ENCODE measurements at places on chromosomes 2 and 18.

DNA sequence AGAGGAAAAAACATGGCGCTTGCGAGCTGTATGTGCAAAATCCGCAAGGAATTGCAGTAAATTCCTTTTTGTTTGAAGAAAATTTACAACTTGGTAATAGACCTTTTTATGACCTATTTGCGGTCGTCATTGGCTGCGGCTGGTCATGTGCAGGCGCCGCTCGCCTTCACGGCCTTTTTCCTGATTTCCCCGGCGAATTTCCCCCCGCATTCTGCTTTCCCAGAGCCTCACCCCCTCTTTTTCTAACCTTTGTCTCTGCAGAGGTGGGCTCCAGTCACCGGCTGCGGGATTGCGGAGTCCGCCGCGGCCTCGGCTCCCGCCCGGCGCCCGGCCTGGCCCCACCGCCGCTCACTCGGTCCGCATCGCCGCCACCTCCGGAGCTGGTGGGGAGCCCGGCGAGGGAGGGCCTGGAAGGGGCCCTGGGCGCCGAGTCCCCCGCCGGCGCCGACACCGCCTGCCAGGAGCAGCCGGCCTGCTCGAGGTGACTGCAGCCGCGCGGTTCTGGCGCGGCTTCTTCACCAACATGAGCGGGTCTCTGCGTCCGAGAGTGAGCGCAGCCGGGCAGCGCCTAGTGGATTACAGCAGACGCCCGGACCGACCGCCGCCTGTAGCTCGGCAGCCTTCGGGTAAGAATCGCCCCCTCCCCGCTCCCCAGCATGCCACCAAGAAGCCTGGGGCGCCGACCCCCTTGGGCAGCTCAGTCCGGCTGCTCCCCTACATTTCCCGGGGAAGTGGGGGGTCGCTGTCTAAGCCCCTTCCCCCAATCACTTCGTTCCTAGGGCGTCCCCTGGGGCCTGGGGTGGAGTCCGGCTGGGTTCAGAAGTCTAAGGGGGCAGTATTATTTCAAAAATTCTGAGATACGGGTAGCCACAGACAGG, 7.1 kb downstream of the HOXD8 start:
- no peak for DNase-seq

GRCh38 chr2:223273995-223274394, 222.0 kb downstream of the KCNE4 start:
- DNase-seq: no peak

GRCh38 chr2:179536185-179536584, 271.6 kb upstream of the SESTD1 start:
- no peak for DNase-seq

DNA sequence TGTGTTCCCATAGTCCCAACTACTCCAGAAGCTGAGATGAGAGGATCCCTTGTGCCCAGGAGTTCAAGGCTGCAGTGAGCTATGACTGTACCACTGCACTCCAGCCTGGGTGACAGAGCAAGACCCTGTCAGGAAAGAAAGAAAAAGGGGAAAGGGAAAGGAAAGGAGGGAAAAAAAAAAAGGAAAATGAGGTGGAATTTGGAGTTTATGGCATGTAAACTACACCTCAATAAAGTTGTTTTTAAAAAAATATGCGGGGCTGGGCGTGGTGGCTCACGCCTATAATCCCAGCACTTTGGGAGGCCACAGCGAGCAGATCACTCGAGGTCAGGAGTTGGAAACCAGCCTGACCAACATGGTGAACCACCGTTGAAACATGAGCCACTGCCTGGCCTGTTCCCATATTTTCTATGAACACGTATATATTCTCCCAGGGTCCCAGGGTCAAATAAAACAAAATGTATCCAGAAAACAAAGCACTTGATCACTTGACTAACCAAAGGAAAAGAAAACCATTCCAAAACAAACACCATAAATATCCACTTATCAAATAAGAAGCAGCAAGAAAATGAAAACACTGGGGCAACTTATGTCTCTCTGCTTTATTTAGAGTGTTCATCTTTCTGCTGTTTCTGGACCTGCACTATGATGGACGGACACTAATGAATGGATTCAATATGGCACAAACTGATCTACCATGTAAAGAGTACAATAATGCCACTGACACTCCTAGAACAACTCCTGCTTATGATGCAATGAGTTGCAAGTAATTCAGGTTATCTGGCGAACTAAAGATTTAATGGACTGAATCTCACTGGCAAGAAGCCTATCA, 56.8 kb downstream of the ASXL2 start:
- no peak for DNase-seq

GRCh38 chr2:168114619-168115018, 132.8 kb downstream of the STK39 start:
- DNase-seq: no peak

GRCh38 chr18:49517483-49517882, 30.4 kb upstream of the C18orf32 start:
- no peak for DNase-seq

DNA sequence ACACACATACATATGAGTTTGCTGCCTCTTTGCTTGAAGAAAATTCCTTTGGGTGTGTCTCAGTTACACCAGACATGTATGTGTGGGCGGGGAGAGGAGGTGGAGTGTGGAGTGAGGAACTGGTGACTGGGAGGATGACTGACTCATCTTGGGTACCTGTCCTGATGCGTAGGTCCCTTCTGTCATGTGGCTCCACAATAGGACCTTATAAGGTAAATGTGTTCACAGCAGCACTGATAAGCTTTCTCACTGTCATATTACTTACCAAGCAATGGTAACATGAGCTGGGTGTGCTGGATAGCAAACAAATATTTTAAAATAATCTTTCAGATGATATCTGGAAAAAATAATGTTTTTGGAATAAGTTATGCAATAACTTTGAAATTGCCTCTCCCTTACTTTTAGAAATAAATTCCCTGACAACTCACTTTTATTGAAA, 45.1 kb downstream of the SLC9A2 start:
- no peak for DNase-seq

DNA sequence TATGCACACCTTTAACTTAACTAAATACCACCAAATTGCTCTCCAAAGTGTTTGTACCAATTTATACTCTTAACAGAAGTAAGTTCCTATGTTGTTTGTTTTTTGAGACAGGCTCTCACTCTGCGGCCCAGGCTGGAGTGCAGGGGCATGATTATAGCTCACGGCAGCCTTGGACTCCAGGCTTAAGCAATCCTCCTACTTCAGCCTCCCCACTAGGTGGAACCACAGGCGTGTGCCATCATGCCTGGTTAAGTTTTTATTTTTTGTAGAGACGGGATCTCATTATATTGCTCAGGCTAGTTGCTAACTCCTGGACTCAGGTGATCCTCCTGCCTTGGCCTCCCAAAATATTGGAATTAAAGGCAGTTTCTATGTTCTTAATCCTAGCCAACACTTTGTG, 13.1 kb upstream of the NAB1 start:
- no peak for DNase-seq

DNA sequence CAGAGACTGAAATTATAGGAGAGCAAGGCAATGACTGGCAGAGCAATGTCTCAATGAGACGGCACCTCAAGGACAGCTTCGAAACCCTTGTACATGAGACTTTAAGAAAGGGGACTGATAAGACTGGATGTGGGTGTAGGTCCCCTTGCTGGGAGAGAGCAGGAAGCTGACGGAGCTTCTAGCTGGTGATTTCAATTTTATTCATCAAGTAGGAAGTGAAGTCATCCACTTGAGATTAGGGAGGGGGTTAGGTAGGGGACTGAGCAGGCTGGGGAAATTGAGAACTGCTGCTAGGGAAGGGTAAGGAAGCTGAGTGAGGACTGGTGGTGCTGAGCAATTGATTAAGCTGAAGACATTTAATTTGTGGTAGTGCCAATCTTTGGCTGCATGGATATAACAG, 99.5 kb upstream of the ITGB6 start:
- no peak for DNase-seq
